Mesendoderm (in vitro differentiated cells): ENCODE measurements at places on chromosomes 6 and 20.

- peak; percentile 98 for DNase-seq
Measured at GRCh38 chr6:64988148-64988547, 718.9 kb downstream of the EYS start.

- DNase-seq = peak; percentile 62
Measured at GRCh38 chr6:67630146-67630545, 1004.9 kb upstream of the ADGRB3 start.

DNA sequence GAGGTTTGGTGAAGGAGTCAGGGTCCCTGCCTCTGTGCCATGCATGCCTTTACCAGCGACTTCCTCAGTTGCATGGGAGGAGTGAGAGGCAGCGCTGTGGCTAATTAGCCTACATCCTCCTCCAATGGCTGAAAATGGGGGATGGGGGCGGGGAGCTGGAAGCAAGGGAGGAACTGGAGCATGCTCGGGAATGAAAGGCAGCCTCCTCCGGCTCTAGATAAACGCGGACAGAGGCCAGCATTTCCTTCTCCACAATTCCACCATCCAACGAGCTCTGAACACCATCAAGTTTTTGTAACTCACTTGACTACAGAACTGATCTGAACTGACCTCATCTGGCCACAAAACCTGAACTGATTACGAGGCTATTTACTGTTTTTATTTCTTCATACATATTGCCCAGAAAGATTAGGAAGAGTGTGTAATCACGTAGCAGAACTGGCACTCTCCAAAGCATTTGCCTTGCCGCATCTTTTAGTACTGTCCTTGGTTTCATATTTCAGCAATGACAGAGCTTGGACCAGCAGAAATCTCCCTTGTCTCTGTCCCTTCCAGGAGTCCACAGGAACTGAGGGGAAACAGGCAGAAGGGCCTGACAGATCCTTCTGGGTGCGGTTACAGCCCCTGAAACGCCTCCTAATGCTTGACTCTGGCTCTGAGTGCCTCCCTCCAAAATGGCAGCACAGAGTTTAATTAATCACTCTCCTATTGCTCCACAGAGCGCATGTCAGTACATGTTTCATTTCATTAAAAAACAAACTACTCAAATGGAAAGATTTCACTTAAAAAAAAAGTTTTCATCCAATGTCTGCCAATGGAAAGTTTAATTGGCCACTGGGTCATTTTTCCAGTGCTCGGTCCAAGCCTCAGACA lies 58.2 kb upstream of the TRAF3IP2 start:
- DNase-seq = peak; percentile 96

DNA sequence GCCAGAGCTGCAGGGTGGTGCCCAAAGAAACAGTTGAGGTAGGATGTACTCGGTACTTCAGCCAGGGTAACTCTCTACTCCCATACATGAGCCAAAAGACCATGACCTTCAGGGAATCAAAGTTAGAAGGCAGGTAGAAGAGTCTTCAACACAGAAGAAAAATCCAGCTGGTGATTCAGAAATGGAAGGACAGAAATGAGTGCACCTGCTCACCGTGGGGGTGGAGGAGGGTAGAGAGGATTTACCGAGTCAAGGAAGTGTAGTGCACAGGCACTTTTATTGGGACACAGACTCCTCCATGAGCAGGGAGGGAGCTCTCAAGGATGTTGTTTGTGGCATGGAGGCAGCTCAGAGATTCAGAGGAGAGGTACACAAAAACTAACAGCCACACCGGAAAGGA lies 330.3 kb upstream of the PRDM1 start:
- no peak for DNase-seq

DNA sequence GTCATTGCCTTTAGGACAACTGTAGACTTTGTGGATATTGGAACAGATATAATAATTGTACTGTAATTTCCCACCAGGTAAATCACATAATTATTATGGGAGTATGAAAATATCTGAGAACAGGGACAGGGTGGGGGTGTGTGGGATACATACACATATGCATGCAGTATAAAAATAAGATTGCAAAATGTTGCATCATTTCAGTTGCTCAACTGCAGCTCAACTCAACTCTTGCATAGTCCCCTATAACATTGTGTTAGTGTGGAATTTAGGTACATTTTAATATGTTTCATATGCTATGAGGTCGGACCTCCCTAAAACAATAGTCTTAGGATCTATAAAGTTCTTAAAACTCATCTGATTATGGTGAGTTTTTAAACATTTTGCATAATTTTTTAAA lies 275.0 kb upstream of the FLRT3 start:
- peak; percentile 12 for DNase-seq

- DNase-seq = no peak
Measured at GRCh38 chr6:12134581-12134980, 122.5 kb downstream of the HIVEP1 start.

- peak; percentile 72 for DNase-seq
Measured at GRCh38 chr6:39029156-39030011, 19.2 kb upstream of the GLP1R start.

- DNase-seq = no peak
Measured at GRCh38 chr6:123042401-123042800, 46.4 kb downstream of the CLVS2 start.

DNA sequence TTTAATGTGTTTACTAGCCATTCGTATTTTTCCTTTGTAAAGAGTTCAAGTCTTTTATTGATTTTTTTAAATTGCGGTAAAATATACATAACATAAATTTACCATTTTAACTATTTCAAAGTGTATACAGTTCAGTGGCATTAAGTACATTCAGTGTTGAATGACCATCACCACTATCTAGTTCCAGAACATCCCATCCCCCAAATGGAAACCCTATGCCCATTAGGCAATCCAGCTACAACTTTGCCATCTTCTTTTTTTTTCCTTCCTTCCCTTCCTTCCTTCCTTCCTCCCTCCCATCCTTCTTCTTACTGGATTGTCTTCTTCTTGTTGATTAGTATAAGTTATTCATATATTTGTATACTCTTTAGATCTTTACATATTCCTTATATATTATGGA lies 8.6 kb downstream of the LPIN3 start:
- DNase-seq = no peak

GRCh38 chr6:326896-327537 lies 34.7 kb downstream of the DUSP22 start:
- DNase-seq = no peak

GRCh38 chr6:20403766-20404640 lies 2.3 kb downstream of the E2F3 start:
- peak; percentile 86 for DNase-seq

DNA sequence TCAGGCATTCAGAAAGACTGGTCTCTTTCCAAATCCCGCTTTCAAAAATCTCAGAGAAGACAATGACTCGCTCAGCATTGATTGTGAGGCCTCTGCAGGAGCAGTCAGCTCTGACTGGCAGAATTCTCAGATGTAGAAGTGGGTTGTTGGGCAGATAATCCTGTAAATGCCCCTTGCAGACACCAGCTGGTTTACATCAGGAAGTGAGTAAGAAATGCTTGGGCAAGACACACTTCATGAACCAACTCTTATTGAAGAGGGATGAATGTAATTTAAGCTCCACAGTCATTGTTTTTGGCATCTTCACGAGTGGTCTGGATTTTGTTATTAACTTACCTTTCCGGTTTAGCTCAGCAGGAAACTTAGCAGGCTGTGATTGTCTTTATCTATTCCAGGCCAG lies 166.6 kb downstream of the PLCB4 start:
- no peak for DNase-seq

DNA sequence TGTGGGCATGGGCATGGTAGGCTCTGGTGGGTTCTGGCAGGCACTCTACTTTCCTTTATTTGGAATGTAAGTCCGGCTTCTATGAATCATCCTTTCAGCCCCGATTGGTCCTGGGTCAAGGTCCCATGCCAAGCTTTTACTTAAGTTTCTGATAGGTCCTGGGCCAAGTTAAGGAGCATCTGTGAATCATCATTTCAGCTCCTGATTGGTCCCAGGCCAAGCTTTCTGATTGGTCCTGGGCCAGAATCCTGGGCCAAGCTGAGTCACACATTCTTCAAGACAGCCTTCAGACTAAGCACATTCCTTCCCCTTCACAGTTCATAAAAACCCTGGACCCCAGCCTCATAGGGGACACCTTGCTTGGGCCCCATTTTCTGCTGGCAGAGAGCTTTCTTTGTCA lies 231.0 kb upstream of the EYS start:
- peak; percentile 10 for DNase-seq

DNA sequence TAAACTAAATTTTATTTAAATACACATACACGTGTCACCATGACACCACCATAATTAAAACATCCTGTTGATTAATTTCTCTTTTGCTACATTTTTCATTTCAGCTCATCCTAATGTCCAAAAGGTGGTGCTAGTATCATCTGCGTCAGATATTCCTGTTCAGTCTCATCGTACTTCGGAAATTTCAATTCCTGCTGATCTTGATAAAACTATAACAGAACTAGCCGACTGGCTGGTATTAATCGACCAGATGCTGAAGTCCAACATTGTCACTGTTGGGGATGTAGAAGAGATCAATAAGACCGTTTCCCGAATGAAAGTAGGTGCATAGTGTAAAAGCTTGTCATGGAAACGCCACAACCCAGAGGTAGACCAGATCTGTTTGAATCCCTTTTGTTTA lies 263.4 kb downstream of the UTRN start:
- DNase-seq = no peak
